ENCODE measurements at places on chromosomes 7 and 10.

DNA sequence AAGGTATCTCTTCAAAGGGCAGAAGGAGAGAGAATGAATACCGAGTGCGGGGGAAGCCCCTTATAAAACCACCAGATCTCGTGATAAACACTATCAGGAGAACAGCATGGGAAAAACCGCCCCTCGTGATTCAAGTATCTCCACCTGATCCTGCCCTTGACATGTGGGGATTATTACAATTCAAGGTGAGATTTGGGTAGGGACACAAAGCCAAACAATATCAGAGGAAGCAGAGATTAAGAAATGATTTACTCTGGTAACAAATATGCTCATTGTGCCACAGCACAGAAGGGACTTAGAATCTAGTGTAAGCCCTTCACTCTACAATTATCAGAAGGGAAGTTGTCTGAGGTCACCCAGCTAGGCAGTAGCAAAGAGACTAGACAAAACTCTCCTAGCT is 40.1 kb upstream of the ZNRF2 start:
- DNase-seq = no peak

DNA sequence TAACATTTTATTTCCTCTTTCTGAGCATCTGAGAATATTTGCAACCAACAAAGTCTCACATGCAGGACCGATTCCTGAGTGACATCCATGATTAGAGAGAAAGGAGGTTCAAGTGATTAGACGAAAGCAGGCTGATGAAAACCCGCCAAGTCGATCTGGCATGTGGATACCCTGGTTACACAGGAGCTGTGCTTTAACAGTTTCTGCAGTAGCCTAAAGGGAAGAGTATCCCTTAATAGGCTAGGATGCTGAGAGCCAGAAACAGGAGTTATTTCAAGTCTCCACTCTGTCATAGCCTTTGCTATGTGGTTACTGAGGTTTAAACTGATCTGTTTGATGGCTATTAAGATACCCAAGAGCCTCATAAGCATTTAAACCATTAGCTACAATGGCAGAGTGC is 82.5 kb downstream of the PRKCQ start:
- DNase-seq = no peak

DNA sequence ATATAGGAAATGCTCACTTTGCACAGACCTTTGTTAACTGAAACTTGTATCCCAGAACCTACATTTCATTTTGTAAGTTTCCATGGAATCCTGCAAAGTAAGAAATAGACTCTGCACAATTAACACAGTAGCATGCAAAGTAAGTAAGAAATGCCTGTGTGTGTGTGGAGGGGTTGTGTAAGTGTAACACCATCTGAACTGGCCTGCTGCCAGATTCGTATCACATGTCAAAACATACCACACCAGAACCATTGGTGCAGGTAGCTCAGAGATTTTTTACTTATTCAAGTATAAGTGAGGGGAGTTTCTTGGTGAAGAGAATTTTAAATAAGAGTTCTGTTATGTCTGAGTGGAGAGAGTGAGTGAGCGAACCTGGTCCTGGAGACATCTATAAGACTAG is 17.9 kb upstream of the DDX21 start:
- no peak for DNase-seq

- no peak for DNase-seq
These were observed 31.6 kb downstream of the ST7 start for GRCh38 chr7:116984917-116985316.

GRCh38 chr7:50206453-50207250 is 97.9 kb upstream of the IKZF1 start:
- DNase-seq = peak; percentile 67

- no peak for DNase-seq
These were observed 45.1 kb downstream of the CHN2 start for GRCh38 chr7:29239638-29240037.
